ENCODE measurements at places on chromosomes 4 and X. TPM values are rescaled to one million over a fixed set of nuclear protein-coding genes. Genes with fewer than 3 reads are reported as not detected.

GRCh38 chrX:79081895-79082512, 62.5 kb upstream of the GPR174 start:
- no peak for DNase-seq

The RIBC1 gene
- total RNA-seq: 2.1 TPM

- no peak for DNase-seq
These were observed 44.2 kb downstream of the MID1 start for GRCh38 chrX:10576186-10576585.

The STAG2 gene
- 98.2 TPM for total RNA-seq

- no peak for DNase-seq
These were observed 154.9 kb downstream of the NPFFR2 start for GRCh38 chr4:72186714-72187113.

DNA sequence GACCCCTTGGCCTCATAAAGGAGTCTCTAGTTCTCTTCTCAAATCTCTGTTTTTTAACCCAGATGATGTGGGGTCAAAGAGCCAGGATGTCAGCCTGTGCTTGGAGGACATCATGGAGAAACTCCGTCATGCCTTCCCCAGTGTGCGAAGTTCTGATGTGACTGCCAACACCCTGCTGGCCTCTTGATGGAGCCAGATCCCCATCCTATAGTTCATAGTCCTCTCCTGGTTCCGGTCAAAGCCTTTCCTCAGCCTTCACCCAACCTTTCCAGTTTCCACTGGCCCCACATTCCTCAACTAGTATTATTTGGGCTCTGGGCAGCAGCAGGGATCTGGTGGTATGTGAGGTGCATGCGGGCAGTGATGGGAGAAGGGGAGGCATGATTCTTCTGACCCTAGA, 30.7 kb downstream of the TAF7L start:
- DNase-seq: no peak

GRCh38 chr4:8050555-8051206, 107.9 kb downstream of the ABLIM2 start:
- peak; percentile 87 for DNase-seq

All from sciatic nerve (tissue), 2 donors.